Stimulated activated CD8-positive, alpha-beta memory T cell treated with anti-CD3 and anti-CD28 coated beads, Interleukin-4, amount 100 ng/mL, for 1 hour (primary cell): ENCODE measurements at places on chromosomes 4 and X.

- DNase-seq: no peak
Measured at GRCh38 chr4:150082241-150082640, 4.0 kb downstream of the DCLK2 start.

- no peak for DNase-seq
Measured at GRCh38 chr4:184097241-184097605, 120.5 kb downstream of the ENPP6 start.

- DNase-seq: no peak
Measured at GRCh38 chr4:53128706-53129357, 237.0 kb downstream of the SCFD2 start.

- DNase-seq: no peak
Measured at GRCh38 chrX:153438532-153438931, 7.3 kb downstream of the TREX2 start.

GRCh38 chr4:121220698-121221097 lies 56.6 kb upstream of the TNIP3 start:
- DNase-seq: no peak
